ENCODE measurements at places on chromosomes 1 and 21.
A peak's percentile ranks its signal among the peaks of the same experiment; 100 is the strongest.

DNA sequence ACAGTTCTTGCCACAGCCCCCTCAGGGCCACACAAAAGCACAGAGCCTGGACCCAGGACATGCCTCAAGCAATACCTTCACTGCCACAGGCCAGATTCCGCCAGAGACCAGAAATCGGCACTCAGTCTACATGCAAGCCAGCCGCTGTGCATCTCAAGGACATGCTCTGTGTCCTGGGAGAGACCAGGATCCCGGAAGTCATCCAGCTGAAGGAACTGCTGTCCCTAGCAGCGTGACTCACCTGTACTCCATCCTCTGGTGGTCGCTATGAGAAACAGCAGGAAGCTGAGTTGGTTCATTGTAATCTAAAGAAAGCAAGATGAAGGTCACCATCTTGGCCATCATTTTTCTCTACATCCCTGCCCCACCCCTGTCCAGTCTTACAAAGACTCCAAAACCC, 401 bp downstream of the ITLN1 start:
- no peak for DNase-seq

GRCh38 chr21:17472592-17473271, 40.1 kb upstream of the CXADR start:
- DNase-seq, result no peak

- DNase-seq, result no peak
Observed at GRCh38 chr1:6688001-6688400, 13.6 kb downstream of the DNAJC11 start.

GRCh38 chr1:10014016-10014415, 17.0 kb downstream of the RBP7 start:
- DNase-seq, result no peak

DNA sequence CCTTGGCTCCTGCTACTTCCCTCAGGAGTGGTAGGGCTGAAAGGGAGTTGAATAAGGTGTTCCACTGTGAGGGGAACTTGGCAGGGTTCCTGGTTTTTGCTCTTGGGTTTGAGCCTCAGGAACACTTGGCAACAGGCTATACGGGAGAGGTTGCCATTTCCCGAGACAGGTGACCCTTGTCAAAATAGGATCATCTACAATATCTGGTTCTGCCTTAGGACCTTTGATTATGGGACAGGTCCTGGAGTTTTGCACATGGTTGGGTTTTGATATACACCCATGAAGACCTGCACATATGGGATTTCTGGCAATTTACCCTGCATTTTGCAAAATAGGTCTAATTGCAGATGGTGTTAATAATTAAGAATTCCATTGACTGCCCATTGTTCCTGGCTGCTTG, 31.1 kb downstream of the YY1AP1 start:
- DNase-seq, result no peak

GRCh38 chr1:57819893-57820292, 396.0 kb upstream of the DAB1 start:
- no peak for DNase-seq

DNA sequence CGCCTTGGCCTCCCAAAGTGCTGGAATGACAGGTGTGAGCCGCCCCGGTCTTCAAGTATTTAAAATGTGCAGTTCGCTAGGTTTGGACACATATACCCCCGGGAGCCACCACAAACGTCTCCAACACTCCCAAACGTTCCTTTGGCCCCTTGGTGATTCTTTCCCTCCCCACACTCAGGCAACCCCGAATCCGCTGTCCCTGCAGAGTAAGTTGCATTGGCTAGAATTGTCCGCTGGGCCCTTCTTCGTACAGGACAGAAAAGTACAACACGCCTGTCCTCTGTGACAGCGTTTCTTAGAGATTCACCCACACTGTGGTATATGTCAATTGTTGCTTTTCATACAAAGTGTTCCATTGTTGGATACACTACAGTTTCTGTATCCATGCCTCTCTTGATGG, 3.2 kb upstream of the PERM1 start:
- no peak for DNase-seq

DNA sequence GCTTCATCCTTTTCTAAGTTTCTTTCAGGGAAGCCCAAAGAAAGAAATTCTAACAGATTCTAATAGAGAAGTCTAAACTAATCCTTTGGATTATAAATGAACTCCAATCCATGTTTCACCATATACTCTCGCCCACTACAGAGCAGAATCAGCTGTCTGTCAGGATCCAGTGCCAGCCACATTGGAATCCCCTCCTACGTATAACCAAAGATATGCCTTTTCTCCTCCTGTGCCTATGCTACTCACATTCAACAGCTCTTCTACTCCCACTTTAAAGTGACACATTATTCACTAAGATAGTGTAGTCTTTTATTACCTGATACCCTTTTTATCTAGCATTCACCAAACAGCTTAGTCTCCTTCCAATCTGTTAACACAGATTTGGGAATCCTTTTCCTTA, 3.1 kb downstream of the ETV3 start:
- DNase-seq, result no peak

- DNase-seq, result no peak
Observed at GRCh38 chr1:31712630-31713029, 8.8 kb upstream of the COL16A1 start.

DNA sequence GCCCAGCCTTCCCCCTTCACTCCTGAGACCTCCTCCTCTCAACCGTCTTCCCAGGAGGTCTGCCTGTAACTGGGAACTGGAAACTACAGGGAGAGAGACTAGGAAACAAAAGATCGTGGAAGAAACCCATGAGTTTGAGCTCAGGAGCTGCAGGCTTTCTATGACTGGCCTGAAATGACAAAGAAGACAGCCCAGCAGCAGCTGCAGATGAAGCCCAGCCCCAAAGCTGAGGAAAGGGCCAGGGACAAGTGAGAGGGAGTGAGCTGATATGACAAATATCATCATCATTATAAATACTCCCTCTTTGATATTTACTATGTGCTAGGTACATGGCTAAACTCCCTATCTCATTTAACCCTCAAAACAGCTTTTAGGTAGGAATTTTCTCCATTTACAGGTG, 142.6 kb upstream of the CTTNBP2NL start:
- no peak for DNase-seq

- no peak for DNase-seq
Observed at GRCh38 chr1:224317383-224318045, 12.5 kb downstream of the NVL start.

DNA sequence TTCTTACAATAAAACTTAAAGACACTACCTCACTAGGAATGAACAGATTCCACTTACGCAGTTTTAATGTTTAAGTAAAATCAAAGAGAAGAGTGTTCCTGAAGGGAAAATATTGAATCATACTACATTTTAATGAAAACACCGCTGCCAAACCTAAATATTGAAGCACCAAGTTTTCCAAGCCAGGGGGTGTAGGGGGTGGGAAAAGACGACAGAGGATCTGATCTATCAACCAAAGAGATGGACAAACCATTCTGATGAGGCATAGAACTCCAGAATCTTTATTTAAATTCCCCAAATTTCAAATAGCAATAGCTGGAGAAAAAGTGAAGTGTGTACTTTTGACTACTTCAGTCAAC, 1.2 kb downstream of the ELK4 start:
- no peak for DNase-seq

DNA sequence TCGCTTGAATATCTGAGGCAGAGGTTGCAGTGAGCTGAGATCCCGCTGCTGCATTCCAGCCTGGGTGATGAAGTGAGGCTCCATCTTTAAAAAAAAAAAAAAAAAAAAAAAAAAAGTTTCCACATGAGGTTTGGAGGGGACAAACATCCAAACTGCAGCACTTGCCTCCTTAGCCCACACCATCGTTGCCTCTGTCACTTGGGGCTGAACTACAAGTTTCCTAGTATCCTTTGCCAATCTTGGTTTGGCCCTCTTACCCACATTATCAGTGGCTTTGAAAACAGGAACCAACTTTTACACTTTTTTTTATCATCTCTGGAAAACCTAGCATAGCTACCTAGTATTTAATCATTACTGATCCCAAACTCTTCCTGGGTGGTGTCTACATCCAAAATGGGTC, 59.2 kb downstream of the CLSTN1 start:
- no peak for DNase-seq

- no peak for DNase-seq
Observed at GRCh38 chr1:39842836-39843235, 40.5 kb downstream of the TRIT1 start.

GRCh38 chr1:226937940-226938725, 2.0 kb upstream of the COQ8A start:
- no peak for DNase-seq

GRCh38 chr1:64955097-64956009, 11.0 kb downstream of the JAK1 start:
- no peak for DNase-seq

- no peak for DNase-seq
Observed at GRCh38 chr1:35851132-35851869, 31.7 kb upstream of the AGO1 start.

DNA sequence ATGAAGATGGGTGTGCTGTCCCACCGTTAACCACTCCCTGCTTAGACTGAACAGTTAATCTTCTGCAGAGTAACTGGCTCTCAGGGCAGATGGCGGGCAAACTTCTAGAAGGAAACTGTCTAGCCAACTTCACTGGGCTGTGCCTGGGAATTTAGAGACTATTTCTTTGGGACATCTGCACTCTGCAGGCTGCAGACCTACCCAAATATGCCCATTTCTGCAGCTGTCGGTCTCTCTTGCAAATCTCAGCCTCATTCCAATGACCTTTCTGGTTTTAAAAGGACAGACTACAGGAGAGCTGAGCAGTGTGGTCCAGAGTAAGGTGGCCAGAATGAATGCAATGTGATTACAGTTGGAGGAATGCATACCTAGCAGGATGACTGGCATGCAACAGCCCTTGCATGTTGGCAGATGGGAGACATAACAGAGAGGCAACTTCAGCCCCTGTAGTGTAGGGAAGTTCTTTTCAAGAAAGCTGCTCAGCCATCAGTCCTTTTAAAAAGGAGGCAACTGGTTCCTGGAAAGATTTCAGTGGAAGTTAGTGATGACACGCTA, 26.3 kb upstream of the IL20 start:
- no peak for DNase-seq

DNA sequence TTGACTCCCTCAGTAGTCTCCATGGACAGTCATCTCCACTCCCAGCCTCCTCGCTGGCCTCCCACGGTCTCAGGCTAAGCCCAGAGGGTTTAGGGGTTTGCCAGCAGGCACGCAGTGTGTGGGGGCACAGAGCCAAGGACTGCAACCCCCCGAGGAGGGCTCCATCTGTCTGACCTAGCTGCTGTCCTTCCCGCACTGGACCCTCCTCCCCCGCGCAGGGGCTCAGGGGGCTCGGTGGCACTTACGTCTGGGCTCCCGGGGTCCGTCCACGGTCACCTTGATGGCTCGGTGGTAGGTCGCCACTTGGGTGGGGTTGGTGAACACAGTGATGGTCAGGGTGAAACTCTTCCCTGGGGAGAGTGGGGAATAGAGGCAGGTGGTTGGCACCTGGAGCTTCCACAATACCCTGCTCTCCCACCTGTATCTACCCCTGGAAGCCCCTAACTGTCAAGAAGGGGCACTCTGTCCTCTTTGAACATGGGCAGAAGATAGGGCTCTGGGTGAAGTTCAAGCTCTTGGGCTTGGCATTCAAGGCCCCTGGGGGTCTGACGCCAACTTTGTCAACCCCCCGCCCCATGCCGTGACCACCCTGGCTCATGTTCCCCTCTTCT, 11.0 kb downstream of the RUNX3 start:
- DNase-seq, result no peak

DNA sequence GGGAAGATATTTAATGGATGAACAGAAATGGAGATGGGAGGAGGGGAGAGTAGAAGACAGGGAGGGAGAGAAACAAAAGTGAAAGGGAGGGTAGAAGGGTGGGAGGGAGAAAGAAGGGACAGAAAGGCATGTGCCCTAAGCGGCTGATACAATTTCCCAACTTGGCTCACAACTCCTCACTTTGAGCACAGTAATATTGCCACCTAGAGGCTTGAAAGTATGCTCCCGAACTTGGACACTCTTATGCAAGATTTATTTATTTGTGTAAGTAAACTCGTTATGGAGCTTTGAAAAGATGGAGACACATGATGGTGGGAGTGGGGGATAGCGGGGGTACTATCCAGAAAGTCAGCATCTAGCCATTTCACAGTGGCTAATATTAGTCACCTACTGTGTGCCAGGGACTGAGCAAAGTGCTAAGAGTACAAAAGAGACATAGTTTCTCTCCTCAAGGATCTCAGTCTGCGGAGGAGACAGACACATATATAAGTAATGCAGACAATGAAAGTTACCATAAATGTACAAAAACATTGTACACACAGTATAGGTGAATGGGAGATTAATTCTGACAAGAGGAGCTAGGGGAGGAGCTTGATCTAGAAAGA, 189.7 kb downstream of the SEC16B start:
- peak; percentile 64 for DNase-seq

GRCh38 chr1:185096531-185096930, 51.2 kb downstream of the RNF2 start:
- no peak for DNase-seq

DNA sequence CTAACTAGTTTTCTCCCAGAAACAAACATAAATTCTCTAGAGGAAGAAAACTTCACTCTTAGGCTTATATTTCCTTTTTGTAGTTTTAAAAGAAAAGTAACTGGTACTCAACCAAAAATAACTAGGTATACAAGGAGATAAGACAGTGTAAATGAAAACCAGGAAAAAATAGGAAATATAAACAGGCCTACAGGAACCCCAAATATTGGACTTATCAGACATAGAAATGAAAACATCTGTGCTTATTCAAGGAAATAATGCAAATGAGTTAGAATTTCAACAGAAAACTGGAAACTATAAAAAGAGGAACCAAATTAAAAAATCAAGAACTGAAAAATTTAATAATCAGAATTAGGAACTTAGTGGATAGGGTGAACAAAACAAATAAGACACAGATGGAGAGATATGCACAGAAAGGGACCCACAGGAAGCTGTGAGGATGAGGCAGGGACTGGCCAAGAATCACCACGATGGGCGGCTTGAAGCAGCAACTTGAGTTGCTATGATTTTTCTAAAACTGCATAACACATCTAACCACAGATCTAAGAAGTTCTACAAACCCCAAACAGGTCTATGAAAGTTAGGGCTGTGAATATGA, 67.5 kb upstream of the ACTRT2 start:
- DNase-seq, result no peak

- DNase-seq, result no peak
Observed at GRCh38 chr1:200035397-200035955, 8.0 kb downstream of the NR5A2 start.

DNA sequence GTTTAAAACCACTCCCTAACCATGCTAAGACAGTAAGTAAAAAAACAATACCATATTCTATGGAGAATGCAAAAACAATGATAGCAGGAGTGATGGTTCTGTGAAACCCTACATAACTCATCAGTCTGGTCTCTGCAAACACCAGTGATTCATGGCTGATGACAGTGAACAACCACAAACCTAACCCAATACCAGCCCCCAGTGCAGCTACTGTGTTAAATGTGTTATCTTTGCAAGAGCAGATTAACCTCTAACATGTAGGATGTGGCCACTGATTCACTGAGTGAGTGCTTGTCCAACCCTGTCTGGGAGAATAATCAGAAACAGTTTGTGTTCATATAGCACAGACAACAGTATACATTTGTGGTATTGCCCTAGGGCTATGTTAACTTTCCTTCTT, 100.2 kb upstream of the COG2 start:
- DNase-seq, result no peak

GRCh38 chr1:39144924-39145323, 59.6 kb upstream of the MACF1 start:
- no peak for DNase-seq

GRCh38 chr1:95108792-95109191, 8.4 kb upstream of the TLCD4 start:
- no peak for DNase-seq
